ENCODE measurements at places on chromosomes 3 and 15. TPM values are rescaled to one million over a fixed set of nuclear protein-coding genes. Genes with fewer than 3 reads are reported as not detected.
A peak's percentile ranks its signal among the peaks of the same experiment; 100 is the strongest.

GRCh38 chr3:184323696-184324095 lies 9.3 kb downstream of the EIF4G1 start:
- no peak for DNase-seq

- no peak for DNase-seq
Measured at GRCh38 chr3:11056531-11057050, 64.0 kb downstream of the SLC6A1 start.

LRRC58 gene
- total RNA-seq, result 23.9 TPM

DNA sequence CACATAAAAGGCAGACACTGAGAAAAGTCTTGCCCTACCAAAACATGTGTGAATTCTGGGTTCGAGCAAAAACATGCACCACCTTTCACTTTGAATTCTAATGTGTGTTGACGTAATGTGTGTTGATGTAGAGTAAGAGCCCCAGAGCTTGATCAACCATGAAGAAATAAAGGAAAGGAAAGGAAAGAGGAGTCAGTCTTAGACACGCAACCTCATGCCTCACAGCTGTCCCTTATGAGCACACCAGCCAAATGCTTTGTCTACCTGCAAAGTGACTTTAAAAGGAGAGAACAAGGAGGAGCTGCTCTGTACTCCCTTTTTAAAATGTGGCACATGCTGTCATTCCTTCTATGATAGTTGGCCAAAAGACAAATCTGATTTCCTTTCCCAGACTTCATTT lies 80.8 kb downstream of the RFTN1 start:
- no peak for DNase-seq

DNA sequence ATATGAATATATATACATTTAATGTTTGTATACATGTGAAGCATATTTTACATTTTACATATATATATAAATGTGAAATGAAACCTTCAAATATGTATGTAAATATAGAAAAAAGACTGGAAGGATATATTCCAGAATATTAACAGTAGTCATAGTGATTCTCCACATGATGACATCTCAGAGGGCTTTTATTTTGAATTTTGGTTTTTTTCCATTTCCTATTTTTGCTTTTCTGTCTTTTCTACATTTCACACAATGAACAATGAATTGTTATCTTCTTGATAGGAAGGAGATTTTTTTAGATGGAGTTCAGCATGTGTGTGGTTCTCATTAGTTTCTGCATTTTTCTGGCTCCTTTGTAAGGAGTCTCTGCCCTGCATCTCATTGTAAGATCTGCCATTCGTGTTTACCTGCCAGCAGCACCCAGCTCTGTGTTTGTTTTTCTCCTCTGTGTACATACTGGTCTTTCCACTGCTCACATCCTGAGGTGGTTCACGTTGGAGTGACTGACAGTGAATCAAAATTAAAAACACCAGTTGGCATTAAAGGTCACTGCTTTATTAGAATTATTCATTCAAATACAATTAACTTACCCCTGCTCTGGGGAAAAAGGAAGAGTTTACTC lies 425.3 kb upstream of the MDFIC2 start:
- no peak for DNase-seq

CCRL2 gene
- total RNA-seq, result 0.78 TPM

- no peak for DNase-seq
Measured at GRCh38 chr3:37475435-37475834, 301.1 kb upstream of the LRRFIP2 start.

DNA sequence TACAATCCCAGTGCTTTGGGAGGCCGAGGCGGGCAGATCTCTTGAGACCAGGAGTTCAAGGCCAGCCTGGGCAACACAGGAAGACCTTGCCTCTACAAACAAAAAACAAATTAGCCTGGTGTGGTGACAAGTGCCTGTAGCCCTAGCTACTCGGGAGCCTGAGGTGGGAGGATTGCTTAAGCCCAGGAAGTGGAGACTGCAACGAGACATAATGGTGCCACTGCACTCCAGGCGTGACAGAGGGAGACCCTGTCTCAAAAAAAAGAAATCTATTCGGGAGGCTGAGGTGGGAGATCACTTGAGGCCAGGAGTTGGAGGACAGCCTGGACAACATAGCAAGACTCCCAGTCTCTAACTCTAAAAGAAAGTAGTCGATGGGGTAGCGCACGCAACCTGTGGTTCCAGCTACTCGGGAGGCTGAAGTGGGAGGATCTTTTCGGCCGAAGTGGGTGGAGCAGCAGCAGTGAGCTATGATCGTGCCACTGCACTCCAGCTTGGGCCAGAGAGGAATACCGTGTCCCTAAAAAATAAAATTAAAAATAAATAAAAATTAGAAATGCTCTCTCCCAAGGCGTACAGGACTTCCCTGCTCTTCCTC lies 775 bp downstream of the C3orf33 start:
- no peak for DNase-seq

GRCh38 chr3:108118038-108118768 lies 27.4 kb upstream of the CD47 start:
- DNase-seq, result no peak

ADAMTS17 gene
- 0.10 TPM for total RNA-seq

GRCh38 chr15:33022629-33023028 lies 171.9 kb downstream of the FMN1 start:
- DNase-seq, result peak; percentile 91

DNA sequence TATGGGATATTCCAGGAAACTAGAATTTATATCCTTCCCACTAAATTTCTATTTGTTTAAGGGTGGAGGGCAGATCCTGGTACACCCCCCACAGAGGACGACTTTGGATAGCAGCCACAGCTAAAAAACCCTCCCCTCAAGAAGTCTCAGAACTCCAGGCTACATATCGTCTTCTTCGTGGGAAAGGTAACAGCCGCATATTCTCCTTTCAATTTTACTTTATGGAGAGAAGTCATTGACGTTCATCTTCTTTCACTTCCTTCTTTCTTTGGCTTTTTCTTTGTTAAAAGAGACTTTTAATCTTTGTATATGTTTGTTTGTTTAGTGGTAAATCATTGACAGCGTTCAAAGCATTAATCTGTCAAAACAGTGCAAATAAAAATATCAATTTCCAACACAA lies 36.3 kb downstream of the TRIP4 start:
- DNase-seq, result no peak

- DNase-seq, result peak; percentile 44
Measured at GRCh38 chr3:105762749-105763658, 105.8 kb downstream of the CBLB start.

DNA sequence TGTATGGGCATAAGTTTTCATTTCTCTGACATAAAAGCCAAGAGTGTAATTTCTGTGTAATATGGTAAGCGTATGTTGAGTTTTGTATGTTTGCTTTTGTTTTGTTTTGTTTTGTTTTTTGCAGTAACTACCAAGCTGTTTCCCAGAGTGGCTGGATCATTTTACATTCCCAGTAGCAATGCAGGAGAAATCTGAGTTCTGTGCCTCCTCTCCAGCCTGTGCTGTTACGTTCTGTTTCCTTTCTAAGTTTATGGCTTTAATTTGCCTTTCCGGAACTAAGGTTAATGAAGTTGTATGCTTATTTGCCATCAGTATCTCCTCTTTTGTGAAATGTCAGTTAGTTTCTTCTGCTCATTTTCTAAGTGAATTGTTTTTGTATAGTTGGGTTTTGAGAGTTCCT lies 307.8 kb downstream of the GABRG3 start:
- DNase-seq, result no peak

UNC13C gene
- total RNA-seq, result 0.21 TPM

GRCh38 chr15:61410662-61411061 lies 181.6 kb upstream of the RORA start:
- DNase-seq, result no peak

DNA sequence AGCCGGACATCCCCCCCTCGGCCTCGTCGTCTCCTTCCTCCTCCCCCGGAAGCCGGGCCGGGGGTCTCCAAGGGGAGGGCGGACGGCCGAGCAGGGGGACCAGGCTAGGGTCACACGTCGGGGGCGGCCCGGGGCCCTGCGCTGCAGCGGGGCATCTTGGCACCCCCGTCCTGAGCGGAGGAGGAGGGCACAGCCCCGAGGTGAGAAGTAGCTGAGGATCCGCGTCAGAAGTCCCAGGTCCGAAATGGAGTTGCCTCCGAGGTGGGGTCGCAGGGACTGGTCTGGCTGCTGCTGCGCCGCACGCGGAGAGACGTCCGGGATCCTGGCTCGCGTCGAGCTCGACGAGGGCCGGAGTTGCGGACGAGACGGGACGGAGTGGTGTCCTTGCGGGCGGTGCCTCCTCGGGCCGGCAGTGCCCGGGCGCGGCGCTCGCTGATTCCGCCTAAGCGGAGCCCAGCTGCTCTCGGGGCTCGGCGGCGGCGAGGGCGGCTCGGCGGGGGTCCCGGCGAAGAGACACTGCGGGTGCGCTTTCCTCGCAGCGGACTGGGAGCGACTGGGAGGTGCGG lies at the start of gene ADCY5:
Gene ADCY5 (minus strand): TSS at position 555 of the 566 bp plus-strand sequence. CDS start 545 bp downstream, at position 10.
- DNase-seq, result no peak

GRCh38 chr3:71244153-71244825 lies 339.2 kb downstream of the FOXP1 start:
- DNase-seq, result no peak

- peak; percentile 37 for DNase-seq
Measured at GRCh38 chr15:40928821-40929659, at the start of gene DLL4. Gene DLL4 (plus strand): TSS chr15:40929340. CDS start chr15:40929669, 329 bp downstream.

EEF1AKMT4 gene
- total RNA-seq, result 3.6 TPM

DENND4A gene
- total RNA-seq, result 11.0 TPM

- no peak for DNase-seq
Measured at GRCh38 chr15:35771746-35772442, 225.9 kb upstream of the DPH6 start.

DNA sequence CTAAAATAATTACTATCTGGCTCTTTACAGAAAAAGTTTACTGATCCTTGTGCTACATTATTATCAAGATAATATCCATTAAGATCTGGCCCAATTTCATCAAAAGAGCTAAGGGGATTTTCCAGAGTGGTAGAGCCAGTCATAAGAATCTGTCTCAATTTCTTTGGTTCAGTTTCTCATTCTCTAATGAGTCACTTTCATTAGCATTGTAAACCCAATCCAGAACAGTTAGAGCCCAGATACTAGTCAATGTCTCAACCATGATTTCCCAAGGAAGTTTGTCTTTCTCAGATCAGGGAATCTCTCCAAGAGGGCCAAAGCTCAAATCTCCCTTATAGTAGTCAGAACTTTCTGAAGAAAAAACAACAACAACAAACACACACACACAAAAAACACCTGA lies 131.1 kb upstream of the PPP2R3A start:
- DNase-seq, result no peak

MYEF2 gene
- total RNA-seq, result 9.1 TPM

AP3B2 gene
- not detected for total RNA-seq

DNA sequence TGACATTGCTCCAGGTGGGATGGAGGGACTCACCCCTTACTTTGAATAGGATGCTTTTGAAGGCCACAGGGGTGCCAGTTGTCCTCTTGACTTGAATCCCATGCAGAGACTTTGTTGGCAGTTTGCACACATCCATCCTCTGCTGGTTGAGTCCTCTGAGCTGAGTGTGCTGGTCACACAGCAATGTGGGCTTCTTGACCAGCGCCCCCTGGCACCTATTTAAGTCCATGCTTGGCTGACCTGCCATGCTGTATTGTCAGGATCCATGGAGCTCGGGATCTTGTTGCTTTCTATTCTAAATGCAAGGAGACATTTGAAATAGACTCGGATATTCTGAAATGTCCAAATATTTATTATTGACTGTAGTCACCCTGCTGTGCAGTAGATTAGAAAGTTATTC lies 19.8 kb downstream of the RAB7A start:
- no peak for DNase-seq

DNA sequence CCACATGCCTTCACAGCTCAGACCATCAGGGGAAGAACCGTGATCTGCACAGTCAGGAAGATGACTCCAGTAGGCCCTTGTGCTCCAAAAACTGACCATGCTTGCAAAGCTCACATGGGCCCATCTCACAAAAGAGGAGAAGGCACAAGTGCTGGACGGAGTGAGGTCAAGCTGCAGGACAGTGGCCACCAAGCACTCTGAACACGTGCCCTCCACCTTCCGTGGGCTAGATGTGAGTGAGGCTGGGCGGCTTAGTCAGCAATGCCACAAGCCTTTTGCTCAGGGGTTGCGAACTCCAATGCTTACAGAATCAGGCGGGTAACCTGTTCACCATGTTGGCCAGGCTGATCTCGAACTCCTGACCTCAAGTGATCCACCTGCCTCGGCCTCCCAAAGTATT lies 70.9 kb downstream of the SCN5A start:
- peak; percentile 39 for DNase-seq

TGM4 gene
- total RNA-seq, result not detected

DNA sequence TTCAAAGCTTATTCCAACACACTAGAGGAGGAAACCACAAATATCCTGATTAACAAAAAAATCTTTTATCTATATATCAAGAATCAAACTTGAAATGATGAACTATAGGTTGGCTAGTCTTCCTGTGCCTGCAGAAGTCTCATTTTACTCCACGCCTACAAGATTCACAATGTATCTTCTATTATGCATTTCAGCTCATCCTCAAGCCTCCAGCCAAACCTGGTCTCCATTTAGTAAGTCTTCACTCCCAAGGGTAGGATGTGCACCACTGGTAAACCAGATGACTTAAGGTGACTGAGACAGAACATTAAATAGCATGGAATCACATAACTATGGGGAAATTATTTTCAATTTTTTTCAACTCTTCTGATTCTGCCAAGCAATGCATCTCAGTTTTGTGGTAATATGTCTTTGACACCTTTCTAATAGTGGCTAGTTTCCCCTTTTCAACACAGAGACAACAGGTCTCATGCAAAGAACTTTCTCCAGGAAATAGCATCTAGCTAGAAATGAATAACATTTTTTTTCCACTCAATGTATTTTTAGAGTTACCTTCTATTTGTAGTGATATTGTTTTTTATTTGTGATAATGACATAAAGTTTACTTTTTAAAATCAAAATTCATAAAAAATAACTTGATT lies 166.9 kb downstream of the TNIK start:
- DNase-seq, result no peak

All from myocyte (in vitro differentiated cells).